ENCODE measurements at places on chromosomes 7 and 10.
A peak's percentile ranks its signal among the peaks of the same experiment; 100 is the strongest.

DNA sequence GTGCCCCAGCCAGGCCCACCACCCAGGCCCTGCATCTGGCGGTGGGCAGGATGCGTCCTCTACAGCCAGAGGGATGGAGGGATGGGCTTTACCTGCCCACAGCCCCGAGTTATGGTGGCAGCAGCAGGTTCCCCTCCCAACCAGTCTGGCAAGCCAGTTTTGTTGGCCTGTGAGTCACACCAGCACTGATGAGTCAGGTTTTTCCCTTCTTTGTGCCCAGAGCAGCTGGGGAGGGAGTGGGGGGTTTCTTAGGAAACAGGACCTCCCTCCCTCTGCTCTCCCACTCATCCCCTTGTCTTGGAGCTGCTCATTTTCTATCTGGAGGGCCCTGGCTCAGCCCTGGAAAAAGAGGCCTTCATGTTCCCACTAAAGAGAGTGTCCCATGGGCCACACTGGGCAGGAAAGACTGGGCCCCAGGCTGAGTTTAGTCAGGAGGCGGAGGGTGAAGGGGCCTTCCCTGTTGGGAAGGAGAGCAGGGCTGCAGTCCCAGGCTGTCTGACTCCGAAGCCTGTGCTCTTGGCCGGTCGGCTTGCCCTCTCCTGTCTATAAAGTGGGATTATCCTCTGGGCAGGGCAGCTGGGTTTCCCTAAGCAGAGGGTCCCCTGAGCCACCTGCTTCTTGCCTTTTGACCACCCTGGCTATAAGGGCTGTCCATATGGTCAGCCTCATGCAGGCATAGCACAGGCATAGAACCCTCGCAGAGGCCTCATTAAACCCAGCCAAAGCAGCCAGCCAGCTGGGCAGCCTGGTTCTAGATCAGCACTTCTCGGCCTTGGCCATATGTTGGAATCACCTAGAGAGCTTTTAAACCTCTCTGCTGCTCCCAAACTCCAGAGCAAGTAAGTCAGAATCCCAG, 30.2 kb upstream of the ANKRD2 start:
- DNase-seq: peak; percentile 56

- no peak for DNase-seq
These were observed 527 bp upstream of the BCAP29 start for GRCh38 chr7:107579554-107579884.

DNA sequence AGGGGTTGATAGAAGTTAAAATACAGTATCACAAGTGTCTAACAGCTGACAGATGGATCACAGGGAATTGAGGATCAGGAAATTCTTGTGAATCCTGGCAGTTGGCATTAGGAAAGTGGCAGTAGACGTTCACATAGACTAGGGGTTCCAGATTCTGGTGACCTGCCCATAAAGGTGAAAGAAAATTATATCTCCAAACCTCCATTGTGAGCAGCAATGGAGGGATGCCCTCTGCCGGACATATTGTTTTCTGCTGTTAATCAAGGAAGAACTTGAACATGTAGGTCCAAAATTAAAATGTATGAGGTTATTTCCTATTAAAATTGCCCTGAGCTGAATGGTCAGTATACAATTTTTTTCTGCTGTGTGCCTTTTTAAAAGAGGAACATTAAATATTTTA, 5.1 kb downstream of the NME8 start:
- DNase-seq: no peak

- no peak for DNase-seq
These were observed 35.5 kb upstream of the C1GALT1 start for GRCh38 chr7:7146837-7147236.

GRCh38 chr10:61663466-61663865, 737 bp downstream of the CABCOCO1 start:
- DNase-seq: no peak

- no peak for DNase-seq
These were observed 4.1 kb upstream of the GTPBP4 start for GRCh38 chr10:983971-984655.

GRCh38 chr10:59303018-59303417, 59.3 kb downstream of the FAM13C start:
- DNase-seq: no peak

- DNase-seq: no peak
These were observed 7.0 kb downstream of the GET4 start for GRCh38 chr7:883055-884021.

DNA sequence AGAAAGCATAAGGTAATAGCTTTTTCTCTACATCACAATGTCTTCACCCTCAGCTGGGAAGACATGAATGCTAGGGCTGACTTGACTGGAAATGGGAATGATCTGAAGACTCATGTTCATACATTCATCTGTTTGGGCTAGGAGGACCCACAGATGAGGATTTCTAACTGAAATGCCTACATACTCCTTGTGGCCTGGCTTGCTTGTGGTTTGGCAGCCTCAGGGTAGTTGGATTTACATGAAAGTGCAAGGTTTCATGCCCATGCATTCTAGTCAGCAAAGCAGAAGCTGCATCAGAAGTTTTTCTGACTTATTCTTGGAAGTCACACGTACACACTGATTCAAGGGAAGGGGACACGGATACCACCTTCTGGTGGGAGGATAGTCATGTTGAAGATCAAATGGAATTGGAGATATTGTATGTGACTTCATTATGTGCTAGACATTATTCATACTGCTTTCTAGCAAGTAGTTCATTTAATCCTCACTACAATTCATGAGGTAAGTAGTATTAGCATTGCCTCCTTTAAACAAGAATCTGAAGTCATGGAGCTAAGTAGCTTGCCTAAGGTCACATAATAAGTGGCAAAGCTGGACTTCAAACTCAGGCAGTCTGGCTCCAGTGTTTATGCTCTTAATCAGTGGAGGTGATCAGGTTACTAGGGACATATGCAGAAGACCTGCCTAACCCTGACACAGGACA, 957.0 kb downstream of the LRMDA start:
- DNase-seq: no peak

- no peak for DNase-seq
These were observed 176.2 kb upstream of the CDCA7L start for GRCh38 chr7:22121702-22122474.

- no peak for DNase-seq
These were observed 58.4 kb downstream of the CDK6 start for GRCh38 chr7:92777993-92778392.

DNA sequence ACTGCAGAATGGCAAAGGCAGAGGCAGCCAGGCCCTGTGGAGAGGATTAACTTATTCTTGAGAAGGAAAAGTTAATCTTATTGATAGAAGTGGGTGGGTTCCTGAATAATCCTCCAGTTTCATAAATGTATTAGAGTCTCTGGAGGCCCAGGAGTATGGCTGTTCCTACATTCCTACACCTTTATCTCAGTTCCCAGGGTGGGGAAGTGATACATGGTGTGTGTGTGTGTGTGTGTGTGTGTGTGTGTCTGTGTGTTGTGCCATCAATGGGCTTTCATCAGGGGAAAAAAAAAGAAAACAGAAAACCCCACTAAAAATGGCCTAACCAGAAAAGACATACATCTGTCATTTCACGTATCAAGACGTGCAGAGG, 22.0 kb upstream of the GSDME start:
- no peak for DNase-seq

DNA sequence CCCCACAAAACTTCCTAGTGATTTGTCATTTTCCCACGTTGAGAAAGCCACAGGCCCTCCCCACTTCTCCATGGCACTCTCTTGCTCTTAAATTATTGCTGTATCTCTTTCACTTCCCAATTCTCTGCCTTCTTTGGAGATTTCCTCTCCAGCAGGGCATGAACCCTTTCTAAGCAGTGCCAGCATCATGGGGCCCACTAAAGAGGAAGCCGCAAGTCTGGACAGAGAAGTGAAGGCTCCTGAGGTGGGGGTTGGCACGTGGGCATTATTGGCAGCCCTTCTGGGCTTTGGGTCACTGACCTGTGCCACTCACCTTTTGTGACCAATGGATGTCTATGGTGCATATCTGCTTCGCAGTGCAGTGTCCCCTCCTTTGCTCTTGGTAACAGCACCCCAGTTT, 97.7 kb upstream of the TCF7L2 start:
- no peak for DNase-seq

- no peak for DNase-seq
These were observed 66.8 kb downstream of the UPF2 start for GRCh38 chr10:11975795-11976194.

GRCh38 chr7:114885836-114886235, 36.1 kb upstream of the MDFIC start:
- DNase-seq: no peak

- no peak for DNase-seq
These were observed 105.7 kb downstream of the HOXA1 start for GRCh38 chr7:26989897-26990670.

DNA sequence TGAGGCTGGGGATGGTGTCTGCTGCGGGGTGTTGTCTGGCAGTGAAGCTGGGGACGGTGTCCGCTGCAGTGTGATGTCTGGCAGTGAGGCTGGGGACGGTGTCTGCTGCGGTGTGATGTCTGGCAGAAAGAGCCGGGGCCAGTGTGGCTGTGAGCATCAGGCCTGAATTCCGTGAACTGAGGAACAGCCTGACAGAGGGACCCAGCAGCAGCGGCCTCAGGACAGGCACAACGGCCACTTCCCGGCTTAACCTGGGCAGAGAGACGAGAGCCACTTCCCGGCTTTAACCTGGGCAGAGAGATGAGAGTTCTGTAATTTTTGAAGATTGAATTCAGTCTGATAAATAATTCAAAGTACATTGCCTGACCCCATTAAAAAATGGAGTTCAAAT, 321.2 kb downstream of the PTPRN2 start:
- no peak for DNase-seq

DNA sequence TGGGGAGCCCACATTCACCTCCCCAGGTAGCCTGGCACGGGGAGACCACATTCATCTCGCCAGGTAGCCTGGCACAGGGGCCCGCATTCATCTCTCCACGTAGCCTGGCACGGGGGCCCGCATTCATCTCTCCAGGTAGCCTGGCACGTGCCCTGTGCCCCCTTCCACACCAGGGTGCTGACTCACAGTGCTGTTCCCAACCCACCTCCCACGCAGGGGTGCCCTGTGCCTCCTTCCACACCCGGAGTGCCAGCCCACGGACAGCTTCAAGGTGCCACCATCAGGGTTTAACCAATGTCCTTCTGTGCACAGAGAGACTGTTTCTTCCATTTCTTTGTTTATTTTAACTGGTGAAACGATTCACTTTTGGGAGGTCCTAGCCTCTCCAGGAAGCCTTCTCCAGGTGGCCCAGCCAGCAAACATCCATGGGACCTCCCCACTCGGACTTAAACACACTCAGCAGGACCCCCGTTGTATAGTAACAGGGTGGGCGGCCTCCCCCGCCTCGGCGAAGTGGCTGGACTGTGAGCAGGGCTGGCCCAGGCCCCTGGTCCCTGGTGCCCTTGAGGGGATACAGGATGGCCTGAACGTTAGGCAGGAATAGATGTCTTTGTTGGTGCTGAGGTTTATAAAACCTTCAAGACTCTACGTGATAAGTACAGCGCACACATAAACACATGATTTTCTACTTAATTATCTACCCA, 41.1 kb upstream of the FOXL3 start:
- DNase-seq: no peak

GRCh38 chr10:89414879-89415821, 782 bp downstream of the IFIT5 start:
- DNase-seq: peak; percentile 64

GRCh38 chr10:5464546-5464945, 34.8 kb downstream of the CALML5 start:
- no peak for DNase-seq

DNA sequence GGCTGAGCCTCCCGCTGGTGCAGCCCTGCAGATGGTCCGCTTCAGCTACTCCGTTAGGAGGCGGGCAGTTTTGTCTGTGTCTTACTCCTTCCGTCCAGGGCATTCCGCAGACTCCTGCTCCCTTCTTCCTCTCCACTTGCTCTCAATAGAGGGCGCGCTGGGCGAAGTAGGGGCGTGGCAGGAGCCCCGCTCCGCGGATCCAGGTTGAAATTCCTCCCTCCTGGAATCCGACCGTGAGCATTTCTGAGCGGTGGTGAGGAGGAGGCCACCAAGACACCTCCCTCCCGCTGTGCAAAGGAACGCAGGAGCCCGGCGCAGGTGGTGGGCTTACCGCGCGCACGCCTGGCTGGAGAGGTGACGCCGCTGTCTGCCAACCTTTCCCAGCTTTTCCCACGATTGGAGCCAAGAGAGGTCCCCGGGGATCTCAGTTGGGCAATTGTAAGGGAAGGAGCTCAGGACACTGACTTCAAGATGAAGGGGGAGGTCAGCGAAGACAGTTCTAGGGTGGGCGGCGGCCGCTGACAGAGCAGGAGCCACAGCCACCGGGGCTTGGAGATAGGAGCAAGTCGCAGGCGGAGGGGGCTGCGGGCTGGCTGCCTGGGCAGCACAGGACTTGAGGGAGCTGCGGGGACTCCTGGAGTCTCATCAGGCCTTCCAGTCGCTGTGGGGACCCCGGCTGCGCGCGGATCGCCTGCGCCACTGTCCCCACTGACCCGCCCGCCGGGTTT, 1011.3 kb downstream of the XPNPEP1 start:
- no peak for DNase-seq

GRCh38 chr10:91289305-91289704, 68.8 kb downstream of the PCGF5 start:
- no peak for DNase-seq

DNA sequence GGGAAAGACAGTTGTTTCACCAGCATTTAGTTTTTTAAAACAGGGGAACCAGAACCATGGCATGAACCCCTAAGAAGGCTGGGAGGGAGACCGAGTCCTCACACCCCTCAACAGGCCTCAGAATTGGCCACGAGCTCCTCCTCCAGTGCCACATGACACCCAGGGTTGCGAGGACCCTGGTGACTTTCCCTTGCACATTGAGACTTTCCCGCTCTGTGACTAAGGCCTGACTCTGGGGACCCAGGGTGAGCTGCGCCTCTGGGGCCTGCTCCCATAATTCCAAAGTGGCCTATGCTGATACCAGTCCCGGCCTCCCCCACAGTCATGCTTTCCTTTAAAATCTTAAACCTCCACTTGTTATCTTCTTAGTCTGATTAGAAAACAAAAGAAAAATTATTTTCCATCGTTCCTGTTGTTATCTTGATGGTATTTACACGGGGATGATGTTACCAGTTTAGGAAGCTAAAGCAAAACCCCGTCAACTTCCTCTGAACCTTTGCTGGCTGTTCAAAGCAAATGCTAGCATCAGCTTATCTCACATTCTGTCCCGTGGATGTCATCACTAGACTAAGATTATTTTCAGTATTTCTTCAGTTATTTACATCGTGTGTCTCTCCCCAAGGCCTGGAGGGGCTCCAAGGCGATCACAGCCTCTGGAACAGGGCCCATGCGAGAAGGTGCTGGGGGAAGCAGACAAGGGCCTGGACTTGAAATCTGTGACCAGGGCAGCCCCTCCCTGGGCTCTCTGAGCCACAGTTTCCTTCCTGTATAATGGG, 42.1 kb downstream of the FAM53B start:
- DNase-seq: no peak

GRCh38 chr7:16078076-16078952, 343.0 kb downstream of the CRPPA start:
- no peak for DNase-seq

GRCh38 chr7:44761207-44762161, 12.8 kb downstream of the ZMIZ2 start:
- peak; percentile 45 for DNase-seq

GRCh38 chr7:32047075-32047474, 23.1 kb downstream of the PDE1C start:
- DNase-seq: no peak

GRCh38 chr7:101308245-101309085, 13.1 kb downstream of the IFT22 start:
- no peak for DNase-seq
